8988T (cell line): ENCODE measurements at places on chromosomes 5 and 9.

GRCh38 chr5:16144416-16144815 is 35.2 kb downstream of the MARCHF11 start:
- DNase-seq, result no peak

GRCh38 chr9:105496826-105497225 is 49.0 kb downstream of the FSD1L start:
- no peak for DNase-seq

DNA sequence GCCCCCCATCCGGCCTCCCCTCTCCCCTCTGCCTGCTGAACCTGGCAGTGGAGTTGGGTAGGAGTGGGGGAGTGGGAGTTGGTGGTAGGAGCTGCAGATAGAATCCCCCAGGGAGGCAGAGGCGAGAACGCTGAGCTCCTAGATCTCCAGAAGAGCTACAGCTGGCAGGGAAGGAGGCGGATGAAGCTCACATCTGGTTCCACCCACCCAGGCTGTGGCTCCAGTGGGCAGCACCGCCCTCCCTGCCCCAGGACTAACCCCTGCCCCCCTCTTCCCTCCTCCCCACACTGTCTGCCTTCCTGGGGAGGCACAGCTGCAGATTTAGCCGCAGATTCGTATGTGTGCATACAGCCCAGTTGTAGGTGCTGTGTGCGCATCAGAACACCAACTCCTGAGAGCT is 34.2 kb downstream of the C9orf50 start:
- no peak for DNase-seq

- no peak for DNase-seq
Measured at GRCh38 chr5:176735383-176736265, 74.7 kb upstream of the UNC5A start.

DNA sequence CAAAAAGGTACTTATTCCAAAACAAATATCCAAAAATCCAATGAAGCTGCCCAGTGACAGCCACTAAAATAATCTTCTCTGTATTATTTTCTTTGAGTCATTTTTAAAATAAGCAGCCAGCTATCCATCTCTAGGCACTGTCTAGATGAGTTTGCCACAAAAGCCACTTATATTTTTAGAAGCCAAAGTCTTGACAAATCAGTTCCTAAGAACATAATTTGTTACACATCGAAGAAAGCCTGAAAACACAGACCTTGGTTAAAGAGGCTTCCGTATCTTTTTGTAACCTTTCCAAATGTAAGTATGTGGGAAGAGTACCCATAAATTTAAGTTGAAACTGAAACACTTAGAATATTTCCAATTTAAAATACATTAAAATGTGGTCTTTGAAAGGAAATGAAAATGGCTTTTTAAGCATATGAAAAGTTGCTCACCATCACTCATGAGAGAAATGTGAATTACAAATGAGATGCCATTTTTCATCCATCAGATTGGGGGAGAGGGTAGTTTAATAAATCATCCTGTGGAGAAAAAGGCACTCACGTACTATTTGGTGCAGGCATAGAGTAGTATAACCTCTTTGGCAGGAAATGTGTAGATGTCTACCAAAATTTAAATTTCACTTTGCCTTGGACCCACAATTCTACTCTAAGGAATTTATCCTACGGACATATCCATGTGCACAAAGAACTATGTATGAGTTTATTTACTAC is 180.4 kb downstream of the MLLT3 start:
- no peak for DNase-seq

DNA sequence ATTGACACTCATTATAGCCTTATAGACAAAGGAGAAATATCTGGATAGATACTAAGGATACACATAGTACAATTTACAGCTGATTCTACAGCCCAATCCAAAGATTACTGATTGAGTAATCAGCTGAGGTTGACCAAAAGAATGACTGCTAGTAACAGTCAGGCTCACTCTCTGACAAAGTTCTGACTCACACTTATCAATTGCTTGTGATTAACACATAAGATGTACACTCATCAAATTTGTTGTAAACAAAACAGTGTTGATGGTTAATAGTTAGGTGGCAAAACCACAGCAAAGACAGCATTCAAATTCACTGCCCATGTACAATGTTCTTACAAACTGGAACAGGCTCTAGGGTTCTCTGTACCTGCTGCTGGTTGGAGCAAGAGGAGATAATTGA is 422.7 kb downstream of the TLE1 start:
- no peak for DNase-seq

- no peak for DNase-seq
Measured at GRCh38 chr5:178182158-178182876, 4.9 kb downstream of the GMCL2 start.

GRCh38 chr5:131488463-131488862 is 146.6 kb downstream of the RAPGEF6 start:
- no peak for DNase-seq

GRCh38 chr9:93860694-93861658 is 94.2 kb downstream of the BARX1 start:
- no peak for DNase-seq

- no peak for DNase-seq
Measured at GRCh38 chr5:142360607-142361120, 35.8 kb upstream of the SPRY4 start.

- no peak for DNase-seq
Measured at GRCh38 chr9:16320338-16320902, 550.0 kb downstream of the BNC2 start.

DNA sequence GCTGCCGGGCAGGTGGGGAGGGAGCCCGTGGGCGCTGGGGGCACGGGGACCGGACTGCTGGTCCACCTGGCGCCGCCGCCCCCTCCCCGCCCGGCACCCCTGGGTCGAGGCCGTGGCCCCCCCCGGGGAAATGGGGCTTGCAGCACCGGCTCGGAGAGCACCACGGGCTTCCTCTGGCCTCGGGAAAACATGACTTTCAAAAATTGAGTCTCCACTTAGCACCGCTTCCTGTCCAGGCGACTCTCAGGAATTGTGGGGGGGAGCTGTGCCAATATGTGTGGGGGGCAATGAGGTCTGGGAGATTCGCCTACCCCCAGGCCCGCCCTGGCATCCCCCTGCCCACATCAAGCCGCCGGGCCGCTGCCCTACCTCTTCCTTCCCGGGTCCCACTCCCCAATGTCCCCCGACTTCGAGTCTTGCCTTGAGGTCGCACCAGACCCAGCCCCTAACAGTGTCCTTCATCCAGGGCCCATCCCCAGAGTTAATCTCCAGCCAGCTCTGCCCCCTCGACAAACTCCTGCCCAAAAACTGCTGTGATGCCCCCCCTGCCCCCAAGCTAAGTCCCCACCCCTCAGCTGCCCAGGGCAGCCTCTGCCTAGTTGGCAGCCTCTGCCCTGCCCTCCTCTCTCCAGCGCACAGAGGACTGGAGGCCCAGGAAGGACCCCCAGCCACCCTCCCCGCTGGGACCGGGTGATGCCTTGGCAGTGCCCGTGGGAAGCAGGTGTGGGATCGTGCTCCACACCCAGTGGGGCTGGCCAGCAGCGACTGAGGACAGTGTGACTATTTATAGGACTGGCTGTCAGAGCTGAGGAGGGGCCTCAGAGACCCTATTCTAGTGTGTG is 3.9 kb downstream of the EGFL7 start:
- DNase-seq, result peak; percentile 90

GRCh38 chr9:105103776-105104175 is 140.7 kb upstream of the SLC44A1 start:
- DNase-seq, result no peak

GRCh38 chr9:133603135-133603927 is 5.9 kb downstream of the FAM163B start:
- no peak for DNase-seq

DNA sequence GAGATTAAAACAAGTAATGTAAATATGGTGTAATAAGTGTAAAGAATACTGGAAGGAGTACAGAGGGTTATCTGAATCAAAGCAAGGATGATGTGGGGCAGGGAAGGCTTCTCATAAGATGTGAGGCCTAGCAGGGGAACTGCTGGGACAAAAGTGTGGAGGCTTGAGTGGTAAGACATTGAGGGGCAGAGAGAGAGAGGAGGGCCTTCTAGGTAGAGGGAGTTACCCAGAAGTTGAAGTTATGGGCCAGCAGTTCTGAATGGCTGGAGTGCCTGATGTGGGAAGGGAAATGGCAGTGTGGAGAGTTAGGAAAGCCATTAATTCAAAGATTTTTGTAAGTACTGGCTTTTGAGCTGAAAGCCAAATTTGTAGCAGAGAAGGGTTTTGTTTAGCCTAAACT is 36.8 kb downstream of the CPEB4 start:
- no peak for DNase-seq

GRCh38 chr9:136784249-136784996 is 6.7 kb upstream of the TMEM141 start:
- no peak for DNase-seq

GRCh38 chr9:90991953-90992352 is 190.3 kb downstream of the SYK start:
- DNase-seq, result no peak

GRCh38 chr5:180070756-180071530 is 616 bp downstream of the RNF130 start:
- DNase-seq, result peak; percentile 57

GRCh38 chr5:177067503-177067902 is 19.2 kb upstream of the FGFR4 start:
- no peak for DNase-seq

DNA sequence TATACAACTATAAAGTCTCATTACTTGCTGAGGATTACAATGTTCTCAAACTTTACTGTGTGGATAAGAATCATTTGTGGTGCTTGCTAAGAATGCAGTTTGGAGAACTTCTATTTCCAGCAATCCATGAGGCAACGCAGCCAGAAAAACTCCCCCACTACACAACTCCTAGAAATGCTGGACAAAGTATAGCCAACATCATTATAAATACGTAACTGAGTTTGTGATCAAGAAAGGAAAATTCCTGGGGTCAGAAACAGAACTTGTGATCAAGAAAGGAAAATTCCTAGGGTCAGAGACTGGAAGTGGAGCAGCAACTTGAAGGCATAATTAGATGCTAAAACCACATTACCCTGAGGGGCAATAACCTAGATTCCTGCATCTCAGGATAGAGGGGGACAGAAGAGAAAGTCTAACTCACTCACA is 81.1 kb downstream of the MAT2B start:
- no peak for DNase-seq

DNA sequence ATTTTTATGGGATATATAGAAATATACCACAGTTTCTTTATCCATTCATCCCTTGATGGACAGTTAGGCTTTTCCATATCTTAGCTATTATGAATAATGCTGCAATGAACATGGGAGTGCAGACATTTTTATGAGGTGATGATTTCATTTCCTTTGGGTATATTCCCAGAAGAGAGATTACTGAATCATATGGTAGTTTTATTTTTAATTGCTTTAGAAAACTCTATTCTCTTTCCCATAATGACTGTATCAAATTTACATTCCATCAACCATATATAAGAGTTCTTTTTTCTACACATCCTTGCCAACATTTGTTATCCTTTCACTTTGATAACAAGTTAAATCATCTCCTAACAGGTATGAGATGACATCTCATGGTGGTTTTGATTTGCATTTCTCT is 821.6 kb downstream of the TLE1 start:
- DNase-seq, result no peak

- DNase-seq, result no peak
Measured at GRCh38 chr5:173646692-173647091, 30.2 kb upstream of the BOD1 start.

DNA sequence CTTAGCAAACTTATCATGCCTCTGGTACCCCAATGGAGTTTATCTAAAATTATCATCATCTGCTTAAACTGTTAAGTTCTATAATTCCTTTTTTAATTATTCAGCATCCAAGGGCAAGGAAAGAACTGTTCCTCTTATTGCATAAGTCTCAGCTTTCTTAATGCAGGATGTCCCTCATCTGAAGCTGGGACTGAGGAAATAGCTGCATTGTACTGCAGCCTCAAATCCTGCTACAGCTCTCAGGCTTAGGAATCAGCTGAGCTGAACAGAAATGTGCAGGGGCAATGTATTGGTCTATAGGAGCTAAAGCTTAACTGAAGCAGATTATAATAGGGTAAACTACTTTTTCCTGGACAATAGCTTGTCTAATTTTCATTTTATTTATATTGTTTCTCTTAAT is 48.0 kb downstream of the HAPLN1 start:
- no peak for DNase-seq

GRCh38 chr9:70260007-70260443 is 1.2 kb downstream of the SMC5 start:
- no peak for DNase-seq

GRCh38 chr5:98784411-98784810 is 10.9 kb downstream of the RGMB start:
- no peak for DNase-seq

- no peak for DNase-seq
Measured at GRCh38 chr5:116703328-116703727, 128.7 kb upstream of the SEMA6A start.

DNA sequence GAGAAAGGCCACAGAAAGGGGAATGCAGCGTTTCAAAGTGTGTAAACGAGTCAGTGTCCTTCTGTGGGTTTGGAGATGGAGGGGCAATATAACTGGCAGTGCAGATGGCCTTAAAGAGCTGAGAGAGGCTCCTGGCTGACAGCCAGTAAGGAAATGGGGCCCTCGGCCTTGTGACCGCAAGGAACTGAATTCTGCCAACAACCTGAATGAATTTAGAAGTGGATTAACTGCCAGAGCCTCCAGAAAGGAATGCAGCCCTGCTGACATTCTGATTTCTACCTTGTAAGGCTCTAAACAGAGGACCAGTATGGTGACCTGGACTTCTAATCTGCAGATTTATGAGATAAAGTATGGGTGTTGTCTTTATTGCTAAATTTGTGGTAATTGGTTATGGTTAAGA is 17.5 kb upstream of the NREP start:
- DNase-seq, result no peak

DNA sequence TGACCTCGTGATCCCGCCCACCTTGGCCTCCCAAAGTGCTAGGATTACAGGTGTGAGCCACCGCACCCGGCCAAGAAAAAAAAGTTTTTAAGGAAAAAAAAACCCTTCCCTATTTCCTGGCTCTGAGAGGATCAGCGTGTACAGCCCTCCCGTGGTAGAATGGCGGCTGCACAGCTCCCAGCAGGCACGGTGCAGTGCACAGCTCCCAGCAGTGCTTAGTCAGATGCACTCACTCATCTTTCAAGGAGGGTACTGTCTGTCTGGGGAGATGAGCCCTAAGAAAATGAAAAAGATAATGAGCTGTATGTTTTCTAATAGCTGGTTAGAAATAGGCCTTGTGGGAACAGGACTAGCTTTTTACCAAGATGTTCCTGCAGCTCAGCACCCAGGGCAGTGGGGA is 36.7 kb upstream of the SLC2A8 start:
- DNase-seq, result no peak

- peak; percentile 66 for DNase-seq
Measured at GRCh38 chr9:35071814-35072460, 488 bp downstream of the VCP start.

GRCh38 chr5:89349246-89349980 is 466.4 kb upstream of the MEF2C start:
- no peak for DNase-seq

DNA sequence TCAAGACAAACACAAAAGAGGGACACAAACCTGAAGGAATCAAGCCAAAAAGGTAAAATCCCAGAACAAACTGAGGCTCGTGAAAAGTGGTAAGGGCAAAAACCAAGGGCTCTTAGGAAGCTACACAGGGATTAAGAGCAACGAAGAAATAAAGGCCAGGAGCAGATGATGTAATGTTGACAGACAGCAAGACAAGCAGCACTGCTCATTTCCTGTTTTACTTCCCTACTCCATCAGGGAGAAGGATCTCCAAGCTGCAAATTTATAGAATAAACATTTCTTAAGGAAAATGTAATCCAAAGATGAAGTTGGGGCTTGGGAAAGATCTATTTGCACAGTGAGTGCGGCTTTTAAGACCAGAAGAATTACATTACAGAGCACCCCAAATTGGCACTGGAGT is 182.3 kb upstream of the MAP1B start:
- no peak for DNase-seq

GRCh38 chr5:76641514-76642120 is 18.4 kb upstream of the F2RL2 start:
- DNase-seq, result no peak
